ENCODE measurements at places on chromosomes 12 and 14. TPM values are rescaled to one million over a fixed set of nuclear protein-coding genes. Genes with fewer than 3 reads are reported as not detected.

The GYS2 gene
- total RNA-seq = not detected

The AKAP5 gene
- total RNA-seq = 4.8 TPM

The SDR9C7 gene
- total RNA-seq = not detected

DNA sequence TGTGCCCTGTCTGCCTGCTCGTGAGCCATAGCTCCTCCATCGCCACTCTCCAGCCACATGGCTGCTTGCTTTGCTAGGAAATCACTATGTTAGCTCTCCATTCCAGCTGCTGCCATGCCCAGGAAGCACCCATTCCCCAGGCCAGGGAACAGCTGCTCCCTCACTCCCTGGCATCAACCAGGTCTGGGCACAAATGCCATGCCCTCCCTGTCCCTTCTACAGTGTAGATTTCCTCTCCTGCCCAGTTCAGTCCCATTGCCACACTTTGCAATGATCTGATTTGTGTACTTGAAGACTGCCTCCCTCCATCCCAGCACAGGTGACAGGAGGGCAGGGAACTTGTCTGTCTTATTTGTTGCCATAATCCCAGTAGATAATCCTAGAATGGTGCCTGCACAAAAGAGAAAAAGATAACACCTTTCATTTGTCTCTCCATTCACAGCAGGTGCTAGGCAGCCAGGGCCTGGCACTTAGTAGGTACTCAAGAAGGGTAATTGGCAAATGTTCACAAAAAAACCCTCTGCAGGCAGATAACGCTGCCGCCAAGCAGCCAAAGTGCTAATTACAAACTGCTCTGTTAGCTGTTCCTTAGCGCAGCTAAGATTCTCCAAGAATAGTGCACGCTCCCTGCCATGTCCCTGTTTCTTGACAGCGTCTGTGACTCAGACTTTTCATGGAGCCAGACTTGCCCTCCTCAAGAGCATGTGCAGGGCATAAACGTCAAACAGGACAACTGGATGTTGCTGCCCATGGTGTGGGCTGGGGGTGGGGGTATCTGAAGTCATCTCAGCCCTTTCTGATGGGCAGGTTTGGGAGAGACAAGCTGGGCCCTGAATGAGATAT is 69.1 kb downstream of the ARL6IP4 start:
- DNase-seq = no peak

GRCh38 chr14:64673748-64674147 is 30.5 kb upstream of the PLEKHG3 start:
- DNase-seq = peak; percentile 68

GRCh38 chr12:27031531-27031930 is 9.2 kb downstream of the MED21 start:
- DNase-seq = no peak

DNA sequence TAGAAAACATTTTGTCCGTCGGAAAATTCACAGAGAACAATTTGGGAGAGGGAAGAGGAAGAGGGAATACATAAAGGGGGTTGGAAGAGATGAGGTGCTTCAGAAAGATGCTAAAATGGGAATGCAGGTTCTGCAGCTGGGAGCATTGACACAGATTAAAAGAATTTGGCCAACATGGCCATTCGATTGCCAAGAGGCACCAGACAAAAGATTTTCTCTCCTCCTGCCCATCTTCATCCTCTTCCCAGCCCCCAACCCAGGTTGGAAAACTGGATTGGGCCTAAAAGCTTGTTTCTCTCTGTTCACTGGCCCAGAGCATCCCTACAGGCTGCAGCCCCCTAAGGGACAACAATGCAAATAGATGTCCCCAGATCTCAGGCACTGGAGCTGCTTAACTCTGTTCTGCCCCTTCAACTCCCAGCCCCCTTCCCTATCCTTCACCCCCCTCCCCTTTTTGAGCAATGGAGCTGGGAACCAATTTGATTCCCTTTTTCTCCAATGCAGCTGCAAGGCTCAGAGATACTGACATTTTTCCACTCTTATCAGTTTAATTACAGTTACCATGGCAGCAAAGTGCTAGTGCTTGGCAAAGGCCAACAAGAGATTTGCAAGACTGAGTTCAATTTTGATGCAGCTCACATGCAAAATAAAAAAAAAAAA is 1.9 kb downstream of the LMO3 start:
- no peak for DNase-seq

- DNase-seq = no peak
Measured at GRCh38 chr14:77582511-77582910, 33.9 kb downstream of the SPTLC2 start.

DNA sequence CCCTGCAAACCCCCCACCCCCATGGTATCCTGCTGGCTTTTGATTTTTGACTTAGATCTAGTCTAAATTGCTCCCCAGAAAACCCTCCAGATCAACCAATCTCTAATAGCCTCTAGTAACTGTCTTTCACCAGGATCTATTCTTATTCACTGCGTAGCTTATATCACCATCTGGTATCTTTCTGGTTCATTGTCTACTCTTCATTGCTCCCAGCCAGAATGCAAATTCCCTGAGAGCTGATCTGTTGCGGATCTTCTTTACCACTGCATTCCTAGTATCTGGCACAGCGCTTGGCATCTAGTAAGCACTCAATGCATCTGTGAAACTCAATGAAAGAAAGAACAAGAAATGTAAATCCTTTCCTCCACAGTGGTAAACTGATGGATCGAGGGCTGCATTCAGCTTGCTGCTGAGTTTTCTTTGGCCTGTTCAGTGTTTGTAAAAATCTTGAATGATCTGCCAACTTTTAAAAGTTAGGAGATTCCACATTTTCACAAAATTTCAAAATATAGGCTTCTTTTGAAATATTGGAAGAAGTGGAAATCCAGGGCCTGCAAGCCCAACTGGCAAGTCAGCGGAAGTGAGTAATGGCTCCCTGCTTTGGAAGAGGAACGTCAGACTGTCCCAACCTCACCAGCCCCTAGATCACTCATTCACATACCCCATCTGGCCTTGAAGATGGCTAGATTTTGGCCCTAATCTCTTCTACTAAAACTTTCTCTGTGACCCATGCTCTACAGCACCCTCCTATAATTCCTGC is 274.2 kb downstream of the SSPN start:
- DNase-seq = no peak
